ENCODE measurements at places on chromosomes 4 and X.
A peak's percentile ranks its signal among the peaks of the same experiment; 100 is the strongest.

GRCh38 chrX:49845701-49846403 is 16.7 kb downstream of the PAGE4 start:
- no peak for DNase-seq

DNA sequence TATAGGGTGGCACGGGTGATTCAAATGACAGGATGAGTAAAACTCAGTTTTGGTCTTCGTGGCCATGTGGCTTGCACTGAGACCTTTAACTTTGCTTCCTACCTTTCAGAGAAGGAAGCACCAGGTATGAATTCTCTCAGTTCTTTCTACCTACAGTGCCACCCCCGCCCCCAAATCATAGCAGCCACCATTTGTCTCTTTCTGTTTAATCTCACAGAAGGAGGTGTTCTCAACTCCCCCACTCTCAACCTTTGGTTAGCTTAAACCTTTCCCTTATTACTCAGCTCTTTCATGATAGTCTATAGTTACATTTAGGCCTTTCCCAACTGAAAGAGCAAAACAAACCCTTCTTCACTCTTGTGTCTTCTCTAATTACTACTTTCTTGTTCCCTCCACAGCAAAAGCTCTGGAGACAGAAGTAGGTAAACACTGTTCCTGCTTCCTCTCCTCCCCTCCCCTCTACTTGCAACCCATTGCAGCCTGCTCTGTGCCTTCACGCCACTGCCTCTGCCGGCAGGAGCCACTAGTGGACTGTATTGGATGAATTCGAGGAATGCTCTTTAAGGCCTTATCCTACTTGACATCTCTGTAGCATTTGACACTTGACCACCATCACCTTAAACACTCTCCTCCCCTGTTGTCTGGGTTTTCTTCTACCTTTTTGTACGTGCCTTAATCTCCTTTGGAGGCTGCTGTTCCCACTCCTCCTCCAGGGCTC is 123.7 kb downstream of the AFF1 start:
- DNase-seq, result no peak

- no peak for DNase-seq
Observed at GRCh38 chr4:11286533-11286932, 142.2 kb downstream of the HS3ST1 start.

DNA sequence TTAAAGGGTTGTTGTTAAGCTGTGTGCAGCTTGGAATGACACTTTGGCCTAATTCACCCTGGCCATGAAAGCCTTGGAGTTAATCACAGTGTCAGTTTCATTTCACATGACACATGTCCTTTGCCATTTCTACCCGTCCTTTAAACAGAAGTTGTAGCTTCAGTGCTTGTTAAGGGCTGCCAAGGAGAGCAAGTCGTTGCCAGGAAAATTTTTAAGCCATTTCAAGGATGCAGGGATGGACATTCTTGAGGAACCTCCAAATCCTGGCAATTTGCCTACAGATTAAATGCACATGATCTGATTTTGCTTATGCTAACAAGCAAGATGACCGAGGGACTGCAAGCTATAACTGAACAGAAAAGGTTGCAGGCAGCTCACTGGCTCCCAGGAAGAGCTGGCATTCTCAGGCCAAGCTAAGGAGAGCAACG is 40.5 kb downstream of the SETD7 start:
- DNase-seq, result no peak

DNA sequence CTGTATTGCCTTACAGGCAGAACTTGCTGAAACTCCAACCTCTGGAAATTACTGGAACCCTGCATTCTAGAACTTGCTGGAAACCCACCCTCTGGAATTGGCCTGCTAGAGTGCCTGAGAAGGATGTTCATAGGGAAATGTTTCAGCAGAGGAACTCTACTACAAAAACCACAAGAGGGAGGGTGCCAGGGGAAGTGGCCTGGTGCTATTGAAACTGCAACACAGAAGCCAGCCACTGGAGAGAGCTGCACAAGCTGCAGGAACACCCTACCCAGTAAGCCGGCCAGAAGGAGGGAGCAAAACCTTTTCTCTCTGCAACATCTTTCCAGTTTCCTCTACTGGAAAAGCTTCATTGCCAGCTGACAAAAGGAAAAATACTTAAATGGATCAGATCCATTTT is 2.5 kb upstream of the BRWD3 start:
- peak; percentile 80 for DNase-seq

DNA sequence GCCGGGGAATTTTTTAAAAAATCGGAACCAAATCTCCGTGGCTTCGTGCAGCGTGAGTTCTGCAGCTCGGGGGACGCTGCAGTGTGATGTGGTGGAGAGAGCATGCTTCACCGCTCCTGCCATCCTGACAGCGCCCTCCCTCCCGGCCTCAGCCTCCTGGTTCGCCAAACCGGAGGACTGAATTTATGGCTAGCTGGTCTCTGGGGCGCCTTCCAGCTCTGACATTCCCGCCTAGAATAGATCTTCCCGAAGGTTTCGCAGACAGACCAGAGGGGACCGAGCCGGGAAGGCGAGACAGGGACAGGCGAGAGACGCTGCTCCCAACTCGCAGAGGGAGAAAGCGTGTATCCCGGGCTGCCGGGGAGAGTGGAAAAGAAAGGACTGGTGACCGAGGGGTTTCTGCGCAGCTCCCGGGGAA is 25.9 kb downstream of the HOPX start:
- peak; percentile 5 for DNase-seq

GRCh38 chr4:126530996-126531585 is 1101.7 kb upstream of the INTU start:
- no peak for DNase-seq

- no peak for DNase-seq
Observed at GRCh38 chr4:114027596-114027995, 48.1 kb upstream of the ARSJ start.

- DNase-seq, result no peak
Observed at GRCh38 chrX:861340-861890, 230.8 kb downstream of the SHOX start.

DNA sequence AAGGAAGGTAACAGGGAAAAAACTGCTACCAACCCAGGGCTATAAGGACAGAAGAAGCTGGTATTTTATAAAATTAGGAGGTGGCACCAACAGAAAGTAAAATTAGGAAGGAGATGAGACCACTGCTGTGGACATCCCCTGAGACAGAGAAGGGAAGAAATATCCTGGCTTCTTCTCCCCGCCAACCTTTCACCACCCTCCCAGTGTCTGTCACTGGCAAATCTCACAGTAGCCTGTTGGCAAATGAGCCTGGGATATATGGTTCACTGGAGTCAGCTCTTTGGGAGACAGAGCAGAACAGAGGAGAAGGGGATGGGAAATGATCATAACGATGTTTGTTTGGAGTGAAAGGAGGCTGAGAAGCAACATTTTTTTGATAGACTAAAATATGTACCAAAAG is 190.9 kb upstream of the PACRGL start:
- no peak for DNase-seq

DNA sequence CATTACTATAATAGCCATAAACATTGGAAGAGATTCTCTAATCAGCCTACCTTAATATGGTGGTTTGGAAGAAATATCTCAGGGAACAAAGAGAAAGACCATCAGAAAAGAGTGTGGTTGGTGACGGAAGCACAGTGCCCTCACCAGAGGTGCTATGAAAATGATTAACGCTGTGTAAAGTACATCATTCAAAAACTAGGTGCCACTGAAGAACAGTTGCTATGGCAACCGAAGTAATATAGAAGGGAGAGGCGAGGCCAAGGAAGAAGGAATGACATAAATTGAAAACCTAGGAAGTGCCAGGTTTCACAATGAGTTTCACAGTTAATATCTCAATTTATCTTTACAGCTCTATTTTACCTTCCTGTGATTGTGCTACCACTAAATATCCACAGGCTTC is 57.0 kb upstream of the ARSJ start:
- no peak for DNase-seq

DNA sequence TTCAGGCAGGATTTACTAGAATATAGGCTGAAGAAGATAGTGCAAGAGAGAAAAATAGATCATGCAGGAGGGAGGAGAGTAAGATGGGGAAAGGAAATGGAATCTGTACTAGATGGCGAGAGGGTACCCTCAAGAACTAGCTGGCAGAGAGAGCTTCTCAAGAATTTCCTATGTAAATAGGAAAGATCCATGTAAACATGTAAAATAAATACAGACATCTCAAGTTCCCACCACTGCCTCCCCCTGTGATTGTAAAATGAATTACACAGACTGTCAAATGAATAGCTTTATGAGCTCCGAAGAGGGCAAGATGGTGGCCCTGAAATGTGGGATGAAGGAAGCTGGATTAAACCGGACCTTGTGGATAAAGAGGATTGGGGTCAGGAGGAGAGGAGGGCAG is 178.0 kb downstream of the PALLD start:
- DNase-seq, result no peak

- no peak for DNase-seq
Observed at GRCh38 chrX:68634649-68635227, 12.7 kb upstream of the STARD8 start.

DNA sequence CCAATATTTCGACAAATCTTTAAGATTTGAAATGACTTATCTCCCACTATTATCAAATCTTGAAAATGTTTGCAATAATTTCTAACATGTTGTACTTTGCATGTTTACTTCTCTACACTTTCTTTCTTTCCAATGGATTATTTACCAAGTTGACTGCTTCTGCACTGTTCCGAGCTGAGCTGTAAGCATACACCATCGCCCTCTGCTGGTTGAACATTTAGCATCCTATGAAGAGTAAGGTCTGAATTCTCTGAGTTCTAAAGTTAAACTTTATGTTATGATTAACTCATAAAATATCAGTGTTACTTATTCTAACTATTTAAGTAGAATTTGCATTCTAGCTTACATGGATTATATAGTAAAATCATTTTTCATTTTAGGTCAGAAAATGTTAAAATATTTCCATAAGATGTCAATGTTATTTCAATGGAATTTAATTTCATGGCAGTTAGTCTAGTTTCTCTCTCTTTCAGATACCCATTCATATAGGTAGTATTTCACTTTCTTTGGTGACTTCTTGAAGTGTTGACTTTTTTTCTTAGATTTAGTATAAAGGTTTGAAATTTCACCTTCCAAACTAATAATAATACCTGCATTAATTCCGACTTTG is 137.4 kb downstream of the DKK2 start:
- peak; percentile 75 for DNase-seq

GRCh38 chr4:174538876-174539250 is 16.6 kb upstream of the HPGD start:
- no peak for DNase-seq

- DNase-seq, result no peak
Observed at GRCh38 chrX:39654952-39655351, 442.8 kb downstream of the BCOR start.

DNA sequence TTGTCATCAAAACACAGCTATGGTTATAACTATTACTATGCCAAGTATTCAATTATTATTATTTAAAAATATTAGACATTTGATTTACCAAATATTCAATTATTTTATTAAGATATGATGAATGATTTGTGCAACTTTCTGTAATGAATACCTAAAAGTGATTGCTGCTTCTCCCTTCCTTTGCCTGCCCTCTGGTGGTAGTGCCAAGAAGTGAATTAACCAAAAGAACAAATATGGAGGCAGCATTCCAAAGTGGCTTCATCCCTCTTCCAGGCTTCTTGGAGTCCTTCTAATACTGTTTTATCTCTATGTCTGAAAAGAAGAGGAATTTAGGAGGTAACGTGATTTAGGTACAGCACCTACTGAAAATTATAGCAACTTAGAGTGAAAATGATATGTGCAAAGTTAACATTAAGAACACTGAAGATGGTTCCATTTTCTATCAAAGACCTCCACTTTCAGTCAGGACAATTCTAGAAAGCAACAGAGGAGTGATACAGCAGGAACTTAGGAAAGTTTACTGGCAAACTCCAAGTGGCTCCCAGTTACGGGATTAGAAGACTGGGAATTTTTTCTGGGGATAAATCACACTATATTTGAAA is 43.0 kb downstream of the ENPEP start:
- DNase-seq, result peak; percentile 64

DNA sequence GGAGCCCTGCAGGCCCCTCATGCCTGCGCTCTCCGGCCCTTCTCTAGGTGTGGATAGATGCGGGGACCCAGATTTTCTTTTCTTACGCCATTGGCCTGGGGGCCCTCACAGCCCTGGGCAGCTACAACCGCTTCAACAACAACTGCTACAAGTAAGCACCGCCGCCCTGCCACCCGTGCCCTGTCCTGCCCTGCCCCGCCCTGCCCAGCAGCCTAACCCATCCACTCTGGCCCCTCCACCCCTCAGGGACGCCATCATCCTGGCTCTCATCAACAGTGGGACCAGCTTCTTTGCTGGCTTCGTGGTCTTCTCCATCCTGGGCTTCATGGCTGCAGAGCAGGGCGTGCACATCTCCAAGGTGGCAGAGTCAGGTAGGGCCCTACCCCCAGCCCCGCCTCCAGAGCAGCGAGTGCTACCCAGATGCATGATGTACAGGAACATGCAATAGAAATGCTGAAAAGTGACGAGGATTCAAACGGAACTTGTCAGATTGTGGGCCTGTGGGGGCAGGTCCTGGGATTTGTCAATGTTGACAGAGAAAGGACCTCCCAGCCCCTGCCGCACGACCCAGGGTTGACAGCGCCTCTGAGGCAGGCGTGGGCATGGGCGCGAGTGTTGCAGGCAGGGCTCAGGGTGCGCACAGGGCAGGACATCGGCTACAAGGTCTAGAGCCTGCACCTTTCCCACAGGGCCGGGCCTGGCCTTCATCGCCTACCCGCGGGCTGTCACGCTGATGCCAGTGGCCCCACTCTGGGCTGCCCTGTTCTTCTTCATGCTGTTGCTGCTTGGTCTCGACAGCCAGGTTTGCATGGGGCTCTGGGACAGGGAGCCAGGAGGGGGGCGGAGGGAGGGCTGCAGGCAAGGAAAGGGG is 5.7 kb downstream of the SLC6A8 start:
- no peak for DNase-seq

DNA sequence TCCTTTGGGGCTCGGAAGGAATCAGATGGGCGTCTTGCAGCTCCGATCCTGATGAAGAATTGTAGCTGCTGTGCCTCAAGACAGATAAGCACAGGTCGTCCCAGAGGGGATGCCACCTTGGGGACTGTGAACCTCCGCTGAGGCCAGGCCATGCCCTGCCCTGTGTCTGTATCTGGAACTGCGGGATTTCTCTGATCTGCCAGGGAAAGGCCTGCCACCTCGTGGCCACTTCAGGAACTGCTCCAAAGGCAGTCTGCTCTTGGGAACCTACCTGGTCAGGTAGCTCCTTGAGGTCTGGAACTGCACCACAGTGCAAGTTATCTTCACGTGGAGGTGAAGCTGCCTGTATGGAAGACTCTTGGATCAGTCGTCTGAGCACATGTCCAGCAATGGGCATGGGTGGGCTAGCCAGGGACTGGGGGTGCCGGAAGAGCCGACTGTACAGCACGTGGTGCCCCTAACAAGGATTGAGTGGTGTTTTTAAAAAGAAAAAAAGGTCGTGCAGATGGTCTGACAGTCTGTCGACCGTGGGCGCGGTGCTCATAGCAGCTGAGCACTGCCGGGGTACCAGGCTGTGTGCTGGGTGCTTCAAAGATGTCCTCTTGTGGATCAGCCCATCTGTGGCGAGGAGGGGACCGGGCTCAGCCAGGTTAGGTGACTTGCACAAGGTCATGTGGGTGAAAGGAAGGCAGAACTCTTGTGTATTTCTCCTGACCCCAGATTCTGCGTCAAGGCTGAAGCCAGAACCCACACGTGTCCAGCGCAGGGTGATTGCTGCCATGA is 3.1 kb upstream of the GRPEL1 start:
- peak; percentile 93 for DNase-seq
